Lower lobe of right lung (tissue), 2 donors: ENCODE measurements at places on chromosomes 12 and 14.
A peak's percentile ranks its signal among the peaks of the same experiment; 100 is the strongest.

DNA sequence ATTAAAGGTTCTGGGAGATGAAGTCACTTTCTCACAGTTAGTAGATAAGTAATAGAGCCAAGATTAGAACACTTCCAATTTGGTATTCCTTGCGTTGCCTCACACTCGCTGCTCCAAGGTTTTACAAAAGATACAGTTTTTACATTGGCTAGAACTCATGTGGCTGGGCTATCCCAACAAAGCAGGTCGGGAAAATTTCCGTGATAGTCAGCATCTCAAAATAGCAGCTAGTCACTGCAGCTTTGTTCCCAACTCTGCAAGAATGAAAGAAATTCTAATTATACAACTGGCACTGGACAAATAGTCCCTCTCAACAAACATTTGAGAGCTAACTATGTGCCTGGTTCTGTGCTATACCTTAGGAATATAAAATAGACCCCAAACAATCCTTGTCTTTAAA, 24.6 kb upstream of the PPP1R12A start:
- DNase-seq = no peak

DNA sequence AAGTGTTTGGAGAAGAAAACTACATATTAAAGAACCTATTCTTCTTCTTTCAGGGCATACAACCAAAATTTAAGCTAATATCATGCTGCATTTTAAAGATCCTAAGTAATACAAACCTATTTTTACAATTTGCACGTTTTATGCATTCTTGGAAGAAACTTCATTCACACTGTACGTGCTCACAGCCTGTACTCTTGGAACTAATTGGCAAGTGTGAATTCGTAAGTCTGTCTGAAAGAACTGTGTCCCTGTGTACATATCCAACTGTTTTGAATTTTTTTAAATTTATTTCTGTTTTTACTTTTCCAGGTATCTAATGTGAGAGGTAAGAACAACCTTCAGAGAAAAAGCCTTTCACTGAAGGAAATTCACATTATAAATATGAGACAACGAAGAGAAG, 347.0 kb downstream of the MDGA2 start:
- no peak for DNase-seq

GRCh38 chr14:93105362-93105761, 10.4 kb downstream of the ITPK1 start:
- peak; percentile 85 for DNase-seq

DNA sequence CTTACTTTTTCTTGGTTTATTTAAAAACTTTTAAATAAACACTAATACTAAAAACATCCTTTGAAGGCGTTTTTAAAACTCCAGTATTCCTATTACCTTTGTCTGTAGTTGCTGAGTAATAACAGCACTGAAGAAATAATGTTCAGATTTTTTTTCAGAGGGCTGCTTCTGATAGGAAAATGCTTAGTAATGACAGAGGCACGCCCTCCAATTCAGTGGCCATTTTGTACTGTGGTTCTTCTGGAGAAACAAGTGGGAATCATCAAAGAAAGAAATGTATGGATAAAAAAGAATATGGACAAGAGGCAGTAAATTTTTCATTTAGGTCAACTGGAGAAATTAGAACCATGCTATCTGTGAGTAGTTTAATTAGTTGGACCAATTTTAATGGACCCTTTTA, 13.6 kb downstream of the VEZT start:
- no peak for DNase-seq

DNA sequence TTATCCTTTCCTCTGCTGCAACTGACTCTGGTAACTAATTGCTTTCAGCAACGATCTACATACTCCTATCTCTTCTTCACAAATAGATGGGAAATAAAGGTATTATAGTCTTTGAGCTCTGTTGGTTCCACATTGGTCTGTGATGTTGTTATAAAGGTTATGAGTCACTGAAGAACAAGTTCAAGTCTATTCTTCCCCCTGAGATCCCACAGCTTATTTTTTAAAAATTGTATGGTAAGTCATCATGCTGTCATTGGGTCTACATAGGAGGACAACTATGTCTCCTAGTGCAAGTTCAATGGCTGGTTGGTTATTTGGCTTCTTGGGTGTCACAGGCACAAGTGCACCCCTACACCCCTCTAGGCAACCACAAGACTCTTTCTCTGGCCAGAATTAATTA, 49.6 kb upstream of the PTCSC3 start:
- DNase-seq = no peak

GRCh38 chr12:113709456-113709855, 237.8 kb upstream of the LHX5 start:
- DNase-seq = no peak
